K562 (cell line): ENCODE measurements at places on chromosomes 2 and 18. TPM values are rescaled to one million over a fixed set of nuclear protein-coding genes. Genes with fewer than 3 reads are reported as not detected.

DNER gene
- polyA plus RNA-seq, result not detected in 2 replicates

GRP gene
- polyA plus RNA-seq, result not detected in 2 replicates

PSTPIP2 gene
- 27.1 and 33.4 TPM in 2 replicates for polyA plus RNA-seq

EMILIN1 gene
- polyA plus RNA-seq, result 0.94 and 1.1 TPM in 2 replicates

UGT1A3 gene
- not detected in 2 replicates for polyA plus RNA-seq

DYNC2LI1 gene
- 25.3 and 26.3 TPM in 2 replicates for polyA plus RNA-seq

SERPINB11 gene
- not detected in 2 replicates for polyA plus RNA-seq

C2orf80 gene
- not detected in 2 replicates for polyA plus RNA-seq

CCDC102B gene
- 0.24 and 2.1 TPM in 2 replicates for polyA plus RNA-seq

DCDC2C gene
- polyA plus RNA-seq, result not detected in 2 replicates

ZDBF2 gene
- polyA plus RNA-seq, result 0.03 TPM in 1 of 2 replicates, not detected in the other

TMEFF2 gene
- polyA plus RNA-seq, result not detected in 2 replicates

RGPD8 gene
- 0.07 and 0.08 TPM in 2 replicates for polyA plus RNA-seq
